Right hindlimb (tissue), 1 donor: ENCODE measurements at places on chromosomes 12 and 14.

DNA sequence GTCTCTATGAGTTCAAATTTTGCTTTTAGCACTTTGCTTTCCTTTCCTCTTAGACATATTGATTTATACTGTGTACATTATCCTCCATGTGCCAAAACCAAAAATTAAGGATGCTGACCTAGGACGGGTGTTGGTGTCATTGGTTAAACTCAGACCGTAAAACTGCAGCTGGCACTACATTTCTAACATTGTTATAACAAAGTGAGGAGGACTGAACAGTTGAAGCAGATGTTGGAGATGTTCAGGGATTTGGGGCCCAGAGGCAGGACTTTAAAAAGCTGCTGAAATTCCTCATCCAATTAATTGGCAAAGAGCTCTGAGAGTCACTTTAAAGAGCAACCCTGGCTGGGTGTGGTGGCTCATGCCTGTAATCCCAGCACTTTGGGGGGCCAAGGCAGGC is 72.4 kb downstream of the TMTC1 start:
- peak; percentile 56 for DNase-seq

DNA sequence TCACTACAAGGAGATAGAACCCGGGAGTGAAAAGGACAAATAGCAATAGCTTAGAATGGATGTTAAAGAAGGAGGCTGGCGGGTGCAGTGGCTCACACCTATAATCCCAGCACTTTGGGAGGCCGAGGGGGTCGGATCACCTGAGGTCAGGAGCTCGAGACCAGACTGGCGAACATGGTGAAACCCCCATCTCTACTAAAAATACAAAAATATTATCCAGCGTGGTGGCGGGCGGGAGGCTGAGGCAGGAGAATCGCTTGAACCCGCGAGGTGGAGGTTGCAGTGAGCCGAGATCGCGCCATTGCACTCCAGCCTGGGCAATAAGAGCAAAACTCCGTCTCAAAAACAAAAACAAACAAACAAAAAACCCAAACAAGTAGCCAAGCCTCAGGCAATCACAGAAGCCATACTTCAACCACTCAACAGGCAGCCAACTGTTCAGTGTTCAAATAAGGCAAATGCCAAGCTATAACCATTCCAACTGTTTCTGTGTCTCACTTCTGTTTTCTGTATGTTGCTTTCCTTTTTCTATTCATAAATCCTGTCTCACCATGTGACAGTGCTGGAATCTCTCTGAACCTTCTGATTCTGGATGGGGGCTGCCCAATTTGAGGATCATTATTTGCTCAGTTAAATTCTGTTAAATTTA is 3.9 kb upstream of the SPTLC2 start:
- no peak for DNase-seq

- DNase-seq = no peak
These were observed 6.2 kb downstream of the GPR19 start for GRCh38 chr12:12689647-12690300.

DNA sequence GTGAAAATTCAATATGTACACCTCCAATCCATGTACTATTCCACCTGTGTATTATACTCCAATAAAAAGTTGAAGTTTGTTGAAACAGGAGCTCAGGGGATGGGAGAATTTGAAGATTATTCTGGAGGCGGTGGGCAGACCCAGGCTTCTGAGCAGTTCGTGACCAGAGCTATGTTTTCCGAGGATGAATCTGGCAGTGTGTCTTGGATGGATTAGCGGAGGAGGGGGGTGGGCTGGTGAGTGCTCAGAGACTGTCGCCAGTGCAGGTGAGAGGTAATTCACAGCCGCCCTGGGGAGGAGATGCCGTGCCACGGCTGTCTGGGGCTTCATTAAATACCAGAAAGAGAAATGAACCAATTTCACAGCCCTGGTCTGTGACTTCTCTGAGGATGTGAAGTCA is 283.0 kb upstream of the RTL1 start:
- no peak for DNase-seq

- no peak for DNase-seq
These were observed 642.0 kb downstream of the SLC6A15 start for GRCh38 chr12:84270470-84271140.

- no peak for DNase-seq
These were observed 7.3 kb upstream of the STX2 start for GRCh38 chr12:130846369-130846768.
